Fibroblast of upper back skin (primary cell): ENCODE measurements at places on chromosomes 7 and 10.

- peak; percentile 67 for DNase-seq
Measured at GRCh38 chr10:89097226-89097625, 106.6 kb downstream of the FAS start.

DNA sequence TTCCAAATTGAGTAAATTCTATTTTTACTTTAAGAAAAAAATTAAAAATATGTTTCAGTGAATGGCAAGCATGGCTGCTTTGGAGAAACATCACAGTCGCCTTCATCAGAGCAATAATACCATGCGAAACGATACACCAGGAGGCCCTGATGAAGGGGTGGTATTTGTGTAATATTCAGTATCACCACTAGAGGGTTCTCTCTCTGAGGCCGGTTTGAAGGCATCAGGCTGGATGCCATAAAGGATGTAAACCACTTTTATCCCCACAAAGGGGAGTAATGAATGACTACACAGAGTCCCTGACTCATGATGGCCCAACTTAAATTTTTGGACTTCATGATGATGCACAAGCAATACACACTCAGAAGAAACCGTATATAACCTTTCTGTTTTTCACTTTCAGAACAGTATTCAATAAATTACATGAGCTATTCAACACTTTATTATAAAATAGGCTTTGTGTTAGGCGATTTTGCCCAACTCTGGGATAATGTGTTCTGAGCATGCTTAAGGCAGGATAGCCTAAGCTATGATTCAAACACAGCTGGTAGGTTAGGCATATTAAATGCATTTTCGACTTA is 95.5 kb downstream of the PPP1R17 start:
- peak; percentile 77 for DNase-seq

DNA sequence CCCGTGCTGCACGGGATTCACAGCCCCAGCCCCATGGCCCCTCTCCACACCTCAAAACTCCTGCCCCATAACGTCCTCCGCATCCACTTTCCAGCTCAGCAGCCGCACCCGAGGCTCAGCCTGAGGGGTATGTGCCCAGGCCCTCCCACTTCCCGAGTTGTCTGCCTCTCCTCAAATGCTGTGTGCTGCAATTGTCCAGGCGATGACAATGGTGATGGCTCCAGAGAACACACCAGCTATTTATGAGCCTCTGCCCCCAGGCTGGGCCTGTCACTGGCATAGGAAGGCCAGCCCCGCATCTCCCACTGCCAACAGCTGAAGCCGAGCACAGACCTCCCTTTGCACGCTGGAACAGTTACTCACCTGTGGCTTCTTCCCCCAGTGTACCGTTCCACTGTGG is 2.4 kb upstream of the LDB3 start:
- DNase-seq: no peak

GRCh38 chr7:131325179-131325840 is 2.4 kb upstream of the MKLN1 start:
- no peak for DNase-seq

GRCh38 chr10:1366811-1367425 is 310.7 kb downstream of the WDR37 start:
- DNase-seq: no peak

DNA sequence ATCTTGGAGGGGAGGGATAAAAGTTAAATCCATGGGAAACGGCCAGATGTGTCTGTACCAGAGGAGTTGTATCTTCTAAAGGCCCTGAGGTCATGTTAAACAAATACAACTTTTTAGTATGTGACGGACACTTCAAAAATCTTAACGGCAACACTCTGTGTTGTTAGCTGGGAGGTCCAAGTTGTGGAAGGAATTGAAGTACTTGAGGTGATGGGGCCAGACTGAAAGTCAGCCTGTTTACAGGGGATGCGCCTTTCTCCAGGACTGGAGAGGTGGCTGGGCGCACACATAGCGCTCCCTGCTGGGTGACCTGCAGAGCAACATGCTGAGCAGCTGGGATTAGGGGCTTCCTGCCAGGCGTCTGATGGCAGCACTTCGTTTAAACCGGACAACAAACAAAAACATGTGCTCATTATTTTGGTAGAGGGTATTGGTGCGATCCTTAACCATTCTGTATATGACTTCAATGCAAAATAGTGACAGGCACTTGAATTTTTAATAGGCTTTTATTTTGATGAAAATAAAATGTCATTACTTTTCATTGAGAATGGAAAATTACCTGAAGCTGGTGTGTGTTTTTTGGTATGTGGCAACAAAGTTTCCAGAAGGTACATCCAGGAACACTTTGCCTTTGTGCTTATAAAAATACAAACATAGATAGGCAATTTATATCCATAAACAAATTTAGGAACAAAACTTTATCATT is 198.2 kb downstream of the MLLT10 start:
- peak; percentile 71 for DNase-seq

GRCh38 chr7:143362131-143363015 is at the start of gene FAM131B:
Gene FAM131B (minus strand): TSS chr7:143362713. CDS start chr7:143362603, 110 bp downstream.
- no peak for DNase-seq

- no peak for DNase-seq
Measured at GRCh38 chr10:65306201-65306600, 1619.6 kb upstream of the LRRTM3 start.

- no peak for DNase-seq
Measured at GRCh38 chr7:65979583-65980477, 2.2 kb downstream of the GUSB start.

DNA sequence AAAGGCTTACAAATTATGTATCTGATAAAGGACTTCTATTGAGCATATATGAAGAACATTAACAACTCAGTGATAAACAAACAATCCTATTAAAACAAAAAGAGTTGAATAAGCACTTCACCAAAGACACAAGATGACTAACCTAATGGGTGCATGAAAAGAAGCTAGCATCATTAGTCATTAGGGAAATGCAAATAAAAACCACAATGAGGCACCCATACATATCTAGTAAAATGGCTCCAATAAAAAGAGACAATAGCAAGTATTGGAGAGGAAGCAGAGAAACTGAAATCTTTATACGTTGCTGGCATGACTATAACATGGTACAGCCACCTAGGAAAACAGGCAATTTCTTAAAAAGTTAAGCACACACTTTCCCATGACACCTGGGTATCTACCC is 77.6 kb upstream of the ZMIZ1 start:
- DNase-seq: peak; percentile 8

DNA sequence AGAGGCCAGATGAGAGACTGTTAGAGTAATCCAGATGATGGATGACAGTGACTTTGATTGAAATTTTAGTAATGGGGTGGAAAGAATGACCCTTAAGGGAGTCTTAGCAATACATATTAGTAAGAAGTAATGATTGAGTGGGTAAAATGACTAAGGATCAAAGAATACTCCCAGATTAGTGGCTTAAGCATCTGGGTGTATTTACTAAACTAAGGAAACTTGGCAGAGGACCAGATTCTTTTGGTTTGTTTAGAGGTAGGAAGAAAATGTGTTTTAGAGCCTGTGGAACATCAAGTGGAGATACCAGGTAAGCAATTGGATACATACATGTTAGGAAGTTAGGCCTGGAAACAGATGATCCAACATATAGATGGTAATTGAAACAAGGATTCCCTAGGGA is 58.8 kb upstream of the ADRA2A start:
- DNase-seq: peak; percentile 18

DNA sequence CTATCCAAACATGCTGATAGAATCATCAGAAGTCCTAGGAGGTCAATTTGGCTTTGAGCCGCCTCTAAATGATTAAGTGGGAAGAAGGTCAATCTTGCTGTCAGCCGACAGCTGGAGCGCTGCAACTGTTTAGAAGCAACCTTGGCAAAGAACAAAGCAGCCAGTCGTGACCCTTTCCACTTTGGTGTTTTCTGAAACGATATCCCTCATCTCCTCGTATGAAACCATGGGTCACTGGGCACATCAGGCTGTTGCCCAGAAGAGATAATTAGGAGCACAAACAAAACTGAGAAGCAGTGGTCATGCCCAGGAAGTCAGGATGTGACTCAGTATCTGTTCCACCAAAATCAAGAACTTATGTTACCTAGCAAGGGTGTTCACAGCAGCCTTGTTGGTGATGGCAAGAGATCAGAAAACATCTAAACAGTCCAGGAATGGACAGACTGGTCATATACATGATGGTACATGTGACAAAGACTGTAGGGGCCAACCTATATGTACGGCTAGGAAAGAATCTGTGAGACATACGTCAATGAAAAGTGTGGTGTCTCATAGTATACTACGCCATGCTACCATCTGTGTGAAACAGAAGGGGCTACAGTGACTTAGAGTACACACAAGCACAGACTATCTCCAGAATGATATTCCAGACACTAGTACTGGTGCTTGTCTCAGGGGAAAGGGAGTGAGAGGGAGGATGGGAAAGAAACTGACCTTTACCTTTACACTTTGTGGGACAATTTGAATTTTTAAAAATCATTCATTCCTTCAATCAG is 22.4 kb downstream of the STN1 start:
- DNase-seq: peak; percentile 40

GRCh38 chr10:122445904-122446303 is 8.5 kb upstream of the ARMS2 start:
- no peak for DNase-seq

GRCh38 chr10:51468424-51468823 is 231.0 kb downstream of the CSTF2T start:
- DNase-seq: peak; percentile 3

DNA sequence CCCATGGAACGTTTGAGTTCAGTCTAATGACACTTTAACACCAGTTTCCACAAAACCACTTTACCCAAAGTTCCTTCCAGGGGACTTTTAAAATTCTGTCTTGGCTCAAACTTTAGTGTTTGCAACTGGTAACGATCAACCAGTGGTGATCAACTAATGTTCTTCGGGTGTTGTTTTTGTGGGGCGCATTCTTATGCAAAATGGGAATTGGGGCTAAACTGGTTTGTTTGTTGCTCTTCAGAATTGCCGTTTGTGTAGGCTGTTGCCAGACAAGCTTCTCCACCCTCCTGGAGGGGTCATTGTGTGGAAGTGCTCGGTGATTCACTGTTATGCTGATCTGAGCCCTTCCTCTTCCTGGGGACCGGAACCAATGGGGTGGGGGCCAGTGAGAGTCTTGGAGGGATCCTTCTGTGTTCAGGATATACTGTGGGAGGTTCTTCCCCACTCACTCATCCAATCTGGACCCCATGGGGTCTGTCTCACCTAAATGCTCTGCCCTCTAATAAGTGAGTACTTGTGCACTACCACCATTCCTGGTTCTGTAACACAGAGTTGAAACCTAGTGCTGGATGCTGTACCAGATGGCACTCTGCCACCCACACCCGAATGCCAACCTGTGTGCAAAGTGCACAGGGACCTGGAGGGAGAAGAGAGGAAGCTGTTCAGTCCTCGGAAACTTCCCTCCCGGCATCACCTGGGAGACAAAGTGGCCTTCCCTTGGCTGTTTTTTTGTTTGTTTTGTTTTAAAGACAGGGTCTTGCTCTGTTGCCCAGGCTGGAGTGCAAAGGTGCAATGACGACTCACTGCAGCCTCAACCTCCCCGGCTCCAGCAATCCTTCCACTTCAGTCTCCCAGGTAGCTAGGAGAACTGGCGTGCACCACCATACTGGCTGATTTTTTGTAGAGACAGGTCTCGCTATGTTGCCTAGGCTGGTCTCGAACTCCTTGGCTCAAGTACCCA is 2.1 kb downstream of the NFE2L3 start:
- DNase-seq: peak; percentile 19

- DNase-seq: no peak
Measured at GRCh38 chr10:63710703-63711102, 189.5 kb downstream of the REEP3 start.

DNA sequence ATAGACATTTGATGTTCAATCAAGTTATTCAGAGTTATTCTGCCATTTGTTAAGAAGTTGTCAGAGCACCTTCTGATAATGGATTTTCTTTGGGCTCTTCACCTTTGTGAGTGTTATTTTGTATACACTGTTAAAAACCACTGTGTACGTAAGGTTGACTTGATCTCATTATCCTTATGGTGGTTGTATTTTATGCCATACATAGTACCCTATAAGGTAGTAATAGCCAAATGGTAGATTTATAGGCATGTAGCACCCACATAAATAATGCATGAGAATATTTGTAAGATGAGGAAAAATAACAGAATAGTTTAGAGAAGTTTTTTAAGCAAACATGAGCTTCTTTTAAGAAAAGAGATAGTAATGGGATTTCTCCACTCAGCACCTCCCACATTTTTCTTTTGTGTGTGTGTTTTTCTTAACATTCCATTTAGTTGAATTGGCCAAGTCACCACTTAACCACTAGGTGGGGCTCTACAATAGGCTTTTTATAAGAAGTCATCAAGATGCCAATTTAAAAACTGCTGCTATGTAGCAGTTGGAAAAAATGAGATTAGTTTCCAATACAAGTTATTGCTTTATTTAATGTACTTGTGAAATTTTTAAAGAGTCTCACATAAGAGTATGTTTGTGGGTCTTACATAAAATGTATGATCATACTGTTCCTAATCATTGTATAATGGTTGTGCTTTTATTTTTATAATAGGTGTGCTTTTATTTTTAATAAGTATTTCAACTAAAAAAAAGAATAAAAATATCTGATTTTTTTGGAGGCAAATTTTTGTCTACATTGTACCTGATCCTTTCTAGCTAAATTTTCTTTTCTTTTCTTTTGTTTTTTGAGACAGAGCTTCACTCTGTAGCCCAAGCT is 41.1 kb upstream of the STMP1 start:
- DNase-seq: peak; percentile 88

GRCh38 chr10:80168679-80169380 is 36.3 kb downstream of the PLAC9 start:
- no peak for DNase-seq

DNA sequence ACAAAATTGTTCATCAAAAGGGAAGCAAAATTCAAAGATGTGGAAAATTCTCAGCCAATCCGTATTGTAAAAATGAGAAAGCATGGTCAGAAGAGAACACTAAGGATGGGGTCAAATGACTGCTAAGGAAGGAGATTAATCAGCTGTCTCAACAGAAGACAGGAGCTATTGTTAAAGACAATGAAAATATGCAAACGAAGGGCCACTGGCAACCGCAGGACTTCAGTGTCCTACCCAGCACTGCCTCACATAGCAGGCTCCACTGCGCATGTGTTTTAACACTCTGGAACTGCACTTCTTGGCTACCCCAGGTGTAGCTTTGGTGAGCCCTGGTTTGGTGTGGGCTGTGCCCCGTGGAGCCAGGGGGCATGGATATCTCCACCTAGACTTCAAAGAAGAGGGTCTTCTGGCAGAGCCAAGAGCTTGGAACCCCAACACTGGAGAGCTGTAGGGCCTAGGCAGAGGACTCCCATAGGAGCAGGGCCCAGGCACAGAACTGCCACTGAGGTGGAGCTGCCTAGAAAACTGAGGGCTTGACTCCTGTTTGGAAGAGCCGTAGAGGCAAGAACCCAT is 176.2 kb upstream of the GDF10 start:
- DNase-seq: no peak

DNA sequence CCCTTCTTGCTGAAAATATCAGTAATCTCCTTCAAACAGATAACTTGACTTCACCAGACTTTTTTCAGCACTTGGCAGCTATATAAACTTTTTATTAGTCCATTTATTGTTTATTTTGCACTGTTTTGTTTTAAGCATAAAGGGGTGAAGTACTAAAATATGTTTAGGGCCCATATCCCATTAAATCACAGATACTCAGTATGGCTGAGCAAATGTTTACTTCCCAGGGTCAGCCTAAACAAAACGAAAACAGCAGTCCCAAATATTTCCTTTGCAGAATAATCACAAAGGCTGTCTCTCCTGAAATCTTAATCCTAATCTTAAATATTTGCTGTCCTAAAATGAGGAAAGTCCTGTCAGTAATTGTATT is 649.6 kb downstream of the TNS3 start:
- no peak for DNase-seq
